ENCODE measurements at places on chromosomes 5 and 9.

DNA sequence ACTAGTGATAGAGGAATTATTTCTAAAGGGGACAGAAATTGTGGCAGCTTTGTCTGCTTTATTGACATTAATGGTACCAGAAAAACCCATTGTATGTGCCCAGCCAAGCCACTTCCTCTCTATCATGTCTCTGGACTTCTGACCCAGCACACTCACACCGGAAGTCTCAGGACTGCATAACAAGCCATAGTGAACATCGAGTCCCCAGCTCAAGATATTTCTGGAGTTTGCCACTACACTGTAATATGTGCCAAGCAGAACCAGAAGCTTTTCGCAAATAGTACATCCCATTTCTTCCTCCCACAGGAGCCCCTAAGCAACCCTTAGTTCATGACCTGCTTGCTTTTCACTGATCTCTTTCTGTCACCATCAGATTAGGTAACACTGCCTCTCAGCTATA, 187.4 kb upstream of the GHR start:
- no peak for DNase-seq

- DNase-seq: no peak
Measured at GRCh38 chr9:97759581-97760288, 62.6 kb upstream of the XPA start.

GRCh38 chr5:171309276-171310211, 496 bp downstream of the TLX3 start:
- no peak for DNase-seq

DNA sequence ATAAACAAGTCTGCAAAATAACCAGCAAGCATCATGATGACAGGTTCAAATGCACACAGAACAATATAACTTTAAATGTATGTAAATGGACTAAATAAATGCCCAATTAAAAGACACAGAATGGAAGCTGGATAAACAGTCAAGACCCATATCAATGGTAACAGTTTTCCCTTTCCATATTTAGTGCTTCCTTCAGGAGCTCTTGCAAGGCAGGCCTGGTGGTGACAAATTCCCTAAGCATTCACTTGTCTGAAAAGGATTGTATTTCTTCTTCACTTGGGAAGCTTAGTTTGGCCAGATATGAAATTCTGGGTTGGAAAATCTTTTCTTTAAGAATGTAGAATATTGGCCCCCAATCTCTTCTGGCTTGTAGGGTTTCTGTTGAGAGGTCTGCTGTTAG, 120.2 kb upstream of the RASA1 start:
- DNase-seq: no peak

- no peak for DNase-seq
Measured at GRCh38 chr5:10485897-10486296, 44.2 kb downstream of the ROPN1L start.

DNA sequence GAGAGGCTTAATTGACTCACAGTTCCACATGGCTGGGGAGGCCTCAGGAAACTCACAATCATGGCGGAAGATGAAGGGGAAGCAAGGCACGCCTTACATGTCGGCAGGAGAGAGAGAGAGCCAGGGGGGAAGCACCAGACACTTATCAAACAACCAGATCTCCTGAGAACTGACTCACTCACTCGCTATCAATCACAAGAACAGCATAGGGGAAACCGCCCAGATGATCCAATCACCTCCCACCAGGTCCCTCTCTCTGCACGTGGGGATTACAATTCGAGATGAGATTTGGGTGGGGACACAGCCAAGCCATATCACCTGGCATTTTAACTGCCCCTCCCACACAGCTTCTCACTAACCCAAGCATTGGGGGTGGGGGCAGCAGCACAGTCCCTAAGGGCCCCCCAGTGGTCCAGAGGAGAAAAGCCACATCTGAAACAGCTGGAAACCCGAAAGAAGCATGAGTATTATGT, 76.1 kb upstream of the ASS1 start:
- DNase-seq: no peak

- DNase-seq: no peak
Measured at GRCh38 chr9:127931092-127931881, 710 bp upstream of the PIP5KL1 start.

DNA sequence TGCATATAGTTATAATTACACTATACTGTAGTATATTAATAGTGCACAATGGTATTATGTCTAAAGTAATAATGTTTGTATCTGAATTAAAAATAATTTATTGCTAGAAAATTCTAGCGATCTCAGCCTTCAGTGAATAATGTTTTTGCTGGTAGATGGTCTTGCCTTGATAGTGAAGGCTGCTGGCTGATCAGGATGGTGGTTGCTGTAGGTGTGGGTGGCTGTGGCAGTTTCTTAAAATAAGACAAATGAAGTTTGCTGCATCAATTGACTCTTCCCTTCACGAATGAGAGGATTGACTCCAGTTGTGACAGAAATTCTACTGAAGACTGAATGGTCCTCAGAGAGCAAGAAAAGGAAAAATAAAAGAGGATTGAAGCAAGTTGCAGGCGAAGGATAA, 19.7 kb upstream of the LRRC70 start:
- no peak for DNase-seq

- DNase-seq: no peak
Measured at GRCh38 chr9:77909306-77909705, 122.3 kb downstream of the GNAQ start.

DNA sequence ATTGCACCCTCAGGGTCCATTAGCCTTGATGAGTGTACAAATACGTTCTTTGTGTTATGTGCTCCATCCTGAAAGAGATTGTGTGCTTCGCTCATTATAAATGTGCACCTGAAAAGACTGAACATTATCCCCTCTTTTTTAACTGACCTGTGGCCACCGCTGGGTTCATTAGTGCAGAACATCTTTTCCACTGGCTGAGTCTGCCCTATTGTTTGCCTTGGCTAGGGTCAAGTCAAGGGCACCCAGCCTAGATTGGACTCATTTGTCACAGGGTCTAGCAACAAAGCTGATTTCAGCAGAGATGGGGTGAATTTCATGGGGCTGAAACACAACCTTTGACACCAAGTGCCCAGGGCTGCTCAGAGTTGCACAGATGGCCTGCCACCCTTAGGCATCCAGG, 764.1 kb upstream of the ARRDC3 start:
- no peak for DNase-seq

GRCh38 chr9:97512966-97513560, 11.6 kb downstream of the TMOD1 start:
- no peak for DNase-seq

All from activated effector memory CD4-positive, alpha-beta T cell treated with Interleukin-2 at 50 U/mL for 16 hours (primary cell).